ENCODE measurements at places on chromosomes 1 and 21.

- DNase-seq: no peak
Measured at GRCh38 chr1:30101487-30102227, 621.7 kb downstream of the MATN1 start.

DNA sequence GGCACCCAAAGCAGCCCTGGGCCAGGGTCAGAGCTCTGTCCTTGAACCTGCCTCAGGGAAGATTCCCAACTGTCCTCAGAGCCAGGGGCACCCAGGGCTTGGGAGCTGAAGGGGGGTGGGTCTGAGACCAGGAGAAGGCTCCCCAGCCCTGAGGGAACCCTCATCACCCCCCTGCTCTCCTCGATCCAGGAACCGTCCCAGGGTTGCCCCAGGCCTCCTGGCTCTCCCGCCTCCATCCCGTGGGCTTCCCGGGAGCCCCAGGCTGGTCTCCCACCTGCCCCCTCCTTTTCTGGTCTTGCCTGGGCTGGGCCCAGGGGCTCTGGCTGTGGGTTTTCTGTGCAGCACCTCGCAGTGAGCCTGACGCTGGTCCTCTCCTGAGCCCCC, 6.7 kb upstream of the SAMD11 start:
- no peak for DNase-seq

DNA sequence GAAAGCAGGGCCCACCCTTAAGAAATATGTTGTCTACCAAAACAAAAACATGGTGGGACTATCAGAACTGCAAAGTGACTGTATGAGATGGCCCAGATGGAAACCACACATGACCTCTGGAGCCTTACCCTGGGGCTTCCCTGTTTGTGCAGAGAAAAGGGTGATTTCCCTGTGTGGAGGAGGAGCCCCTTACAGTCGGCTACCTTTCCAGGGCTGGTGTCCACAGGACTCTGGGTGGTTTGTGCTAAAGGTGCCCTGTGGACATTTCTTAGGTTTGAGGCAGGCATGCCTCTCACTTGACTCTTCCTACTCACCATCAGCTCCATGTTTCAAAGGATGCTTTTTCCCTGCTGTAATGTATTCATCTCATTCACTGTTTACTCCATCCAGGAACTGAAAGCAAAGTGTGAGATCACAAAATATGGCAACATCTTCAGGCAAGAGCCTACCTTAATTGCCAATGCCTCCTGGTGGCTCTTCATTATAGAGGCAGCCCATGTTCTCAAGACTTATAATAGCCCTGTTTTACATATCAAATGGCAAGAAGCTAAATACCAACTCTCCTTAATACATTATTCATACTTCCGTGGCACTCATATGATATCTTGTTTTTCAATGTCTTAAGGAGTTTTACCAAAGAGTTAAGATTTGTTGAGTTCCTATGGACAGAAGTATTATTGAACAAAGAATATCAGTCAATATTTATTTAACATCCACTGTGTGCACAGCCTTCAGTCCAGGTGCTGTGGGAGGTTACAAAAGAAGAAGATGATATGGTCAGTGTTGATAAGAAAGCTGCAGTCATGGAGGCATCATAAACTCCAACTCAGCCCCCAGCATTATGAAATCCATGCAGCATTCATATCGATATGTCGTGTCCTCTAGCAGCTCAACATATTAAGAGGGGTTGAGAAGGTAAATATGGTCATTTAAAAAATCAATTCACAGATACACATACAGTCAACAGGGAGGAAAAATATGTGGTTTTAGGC, 15.5 kb upstream of the TFF3 start:
- DNase-seq: no peak

GRCh38 chr1:235613602-235614001, 36.0 kb downstream of the GNG4 start:
- no peak for DNase-seq

- DNase-seq: no peak
Measured at GRCh38 chr21:44849616-44850130, 23.8 kb downstream of the PTTG1IP start.

GRCh38 chr1:217135987-217136894, 413.0 kb upstream of the ESRRG start:
- no peak for DNase-seq

DNA sequence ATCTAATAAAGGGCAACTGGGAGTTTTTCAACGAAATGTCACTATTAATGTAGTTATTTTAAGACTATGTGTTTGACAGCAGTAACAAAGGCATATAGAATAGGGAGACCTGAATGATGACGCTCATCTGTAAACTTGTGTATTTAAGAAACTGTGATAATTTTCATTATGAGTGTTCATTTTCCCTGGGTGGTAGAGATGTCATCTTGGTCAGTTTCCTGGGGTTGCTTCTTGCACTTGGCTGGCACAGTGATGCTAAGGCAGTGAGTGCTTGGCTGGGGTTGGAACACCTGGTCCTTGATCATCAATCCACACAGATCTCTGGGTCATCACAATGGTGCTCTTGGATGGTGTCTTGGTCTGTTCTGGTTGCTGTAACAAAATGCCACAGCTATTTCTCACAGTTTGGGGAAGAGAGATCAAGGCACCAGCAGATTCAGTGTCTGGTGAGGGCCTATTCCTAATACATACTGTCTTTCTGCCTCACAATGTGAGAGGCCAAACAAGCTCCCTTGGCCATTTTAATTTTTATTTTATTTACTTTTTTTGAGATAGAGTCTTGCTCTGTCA, 7.9 kb upstream of the SMYD2 start:
- no peak for DNase-seq

DNA sequence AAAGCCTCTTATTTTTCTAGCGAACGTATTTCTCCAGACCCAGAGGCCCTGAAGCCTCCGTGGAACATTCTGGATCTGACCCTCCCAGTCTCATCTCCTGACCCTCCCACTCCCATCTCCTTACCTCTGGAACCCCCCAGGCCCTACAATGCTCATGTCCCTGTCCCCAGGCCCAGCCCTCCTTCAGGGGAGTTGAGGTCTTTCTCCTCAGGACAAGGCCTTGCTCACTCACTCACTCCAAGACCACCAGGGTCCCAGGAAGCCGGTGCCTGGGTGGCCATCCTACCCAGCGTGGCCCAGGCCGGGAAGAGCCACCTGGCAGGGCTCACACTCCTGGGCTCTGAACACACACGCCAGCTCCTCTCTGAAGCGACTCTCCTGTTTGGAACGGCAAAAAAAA, 68.7 kb downstream of the ALPL start:
- no peak for DNase-seq

- no peak for DNase-seq
Measured at GRCh38 chr1:9960011-9960410, 16.7 kb downstream of the NMNAT1 start.

DNA sequence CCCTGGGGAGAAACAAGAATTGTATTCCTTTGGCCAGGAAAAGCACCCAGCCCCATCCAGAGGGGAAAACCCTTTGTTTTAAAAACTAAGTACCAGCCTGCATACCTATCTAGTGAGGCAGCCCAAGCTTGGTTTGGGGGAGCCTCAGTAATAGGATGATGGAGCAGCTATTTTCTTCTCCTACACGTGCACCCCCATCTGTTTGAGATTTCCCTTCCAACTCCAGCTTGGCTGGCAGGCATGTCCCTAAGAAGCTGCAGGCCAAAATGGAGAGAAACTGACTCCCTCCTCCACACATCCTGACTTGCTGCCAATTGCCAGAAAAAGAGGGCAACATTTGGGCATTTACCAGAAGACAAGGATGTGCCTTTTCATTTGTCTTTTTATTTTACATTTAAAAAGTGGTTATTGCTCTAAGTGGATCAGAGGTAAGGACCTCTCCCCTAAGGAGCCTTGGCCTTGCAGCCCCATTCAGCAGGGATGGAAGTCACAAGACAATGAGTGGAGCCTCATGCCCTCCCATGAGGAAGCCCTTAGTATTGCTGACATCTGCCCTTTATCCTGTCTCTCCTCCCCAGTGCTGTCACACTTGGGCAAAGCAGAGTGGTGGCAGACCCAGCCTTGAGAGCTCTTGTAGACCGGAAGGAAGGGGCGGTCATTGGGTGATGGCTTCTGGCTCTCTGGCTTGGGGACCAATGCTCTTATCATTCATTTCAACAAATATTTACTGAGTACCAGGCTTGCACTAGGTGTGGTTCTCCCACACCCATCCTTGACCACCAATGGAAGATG, 8.6 kb downstream of the FNDC5 start:
- no peak for DNase-seq

GRCh38 chr1:91700332-91700731, 185.6 kb downstream of the TGFBR3 start:
- DNase-seq: no peak

- DNase-seq: no peak
Measured at GRCh38 chr1:96674915-96675314, 46.7 kb upstream of the PTBP2 start.

GRCh38 chr1:22263359-22263758, 120.5 kb upstream of the WNT4 start:
- DNase-seq: no peak

DNA sequence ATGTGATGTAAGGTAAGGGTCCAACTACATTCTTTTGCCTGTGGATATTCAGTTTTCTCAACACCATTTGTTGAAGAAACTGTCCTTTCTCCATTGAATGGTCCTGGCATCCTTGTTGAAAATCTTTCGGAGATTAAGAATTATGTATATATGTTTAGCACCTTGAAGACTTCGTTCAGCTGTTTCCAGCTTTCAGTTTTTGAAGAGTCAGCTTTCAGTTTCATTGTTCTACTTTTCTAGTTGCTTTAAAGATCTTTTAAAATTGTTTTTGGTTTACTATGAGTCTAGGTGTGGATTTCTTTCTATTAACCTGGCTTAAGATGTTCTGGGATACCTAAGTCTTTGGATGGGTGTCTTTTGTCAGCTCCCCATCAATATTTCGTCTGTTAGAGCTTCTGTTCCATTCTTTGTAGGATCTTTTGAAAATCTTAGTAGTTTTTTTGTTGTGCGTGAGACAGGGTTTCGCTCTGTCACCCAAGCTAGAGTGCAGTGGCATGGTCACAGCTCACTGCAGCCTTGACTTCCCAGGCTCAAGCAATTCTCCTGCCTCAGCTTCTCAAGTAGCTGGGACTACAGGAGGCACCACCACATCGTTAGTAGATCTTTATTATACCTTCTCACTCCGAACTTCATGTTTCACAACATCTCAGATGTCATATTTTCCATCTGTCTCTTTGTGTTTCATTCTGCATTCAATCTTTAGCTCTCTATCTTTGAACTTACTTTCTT, 353.5 kb upstream of the B3GALT2 start:
- DNase-seq: peak; percentile 78

GRCh38 chr1:183247931-183248330, 61.9 kb downstream of the LAMC2 start:
- no peak for DNase-seq

DNA sequence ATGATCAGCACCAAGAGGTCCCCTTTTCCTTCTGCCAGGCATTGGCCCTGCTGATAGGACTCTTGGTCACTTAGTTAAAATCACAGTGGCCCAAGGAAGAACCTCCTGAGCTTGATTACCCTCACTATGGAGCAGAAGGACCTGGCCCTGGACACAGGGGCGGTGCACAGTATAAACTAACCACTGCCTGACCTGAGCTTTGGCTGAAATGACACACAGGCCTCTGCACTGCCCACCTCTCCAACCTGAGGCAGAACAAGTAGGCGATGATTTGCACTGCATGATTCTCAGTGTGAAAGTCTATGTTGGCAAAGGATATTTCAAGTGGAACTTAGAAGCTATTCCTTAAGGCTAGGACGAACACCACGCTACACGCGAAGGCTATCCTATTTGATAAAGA, 48.5 kb downstream of the CAPN2 start:
- no peak for DNase-seq

- peak; percentile 93 for DNase-seq
Measured at GRCh38 chr1:185316163-185317033, 645 bp downstream of the IVNS1ABP start.

GRCh38 chr1:55860798-55861519, 645.8 kb upstream of the USP24 start:
- no peak for DNase-seq

GRCh38 chr1:100700586-100700985, 19.0 kb upstream of the VCAM1 start:
- no peak for DNase-seq

DNA sequence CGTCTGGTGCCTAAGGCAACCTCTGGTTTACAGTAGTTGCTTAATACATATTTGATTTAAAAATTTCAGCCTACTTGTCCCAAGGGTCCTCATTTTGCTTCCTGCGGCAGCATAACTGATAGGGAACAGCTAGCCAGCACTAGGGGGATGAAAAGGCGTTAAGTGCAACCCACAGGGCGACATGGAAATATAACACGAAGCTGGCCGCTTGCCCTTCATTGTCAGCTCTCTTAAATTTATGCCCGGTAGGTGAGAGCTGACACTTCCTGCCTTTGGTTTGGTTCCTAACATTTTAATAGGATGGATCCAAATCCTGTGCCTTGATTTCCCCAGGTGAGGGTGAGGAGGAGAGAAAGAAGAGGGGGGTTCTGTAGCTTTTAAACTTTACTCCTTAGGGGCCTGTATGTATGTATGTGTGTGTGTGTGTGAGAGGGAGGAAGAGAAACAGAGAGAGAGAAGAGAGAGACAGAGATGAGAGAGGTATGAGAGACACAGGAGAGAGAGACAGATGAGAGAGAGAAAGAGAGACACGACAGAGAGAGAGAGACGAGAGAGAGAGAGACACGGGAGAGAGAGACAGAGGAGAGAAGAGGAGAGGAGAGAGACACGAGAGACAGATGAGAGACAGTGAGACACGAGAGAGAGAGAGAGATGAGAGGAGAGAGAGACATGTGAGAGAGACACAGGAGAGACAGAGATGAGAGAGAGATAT, 938 bp upstream of the ACTN2 start:
- DNase-seq: no peak

- DNase-seq: no peak
Measured at GRCh38 chr21:38544661-38545060, 46.4 kb upstream of the ERG start.

GRCh38 chr1:211753649-211754251, 76.8 kb downstream of the LPGAT1 start:
- DNase-seq: no peak

DNA sequence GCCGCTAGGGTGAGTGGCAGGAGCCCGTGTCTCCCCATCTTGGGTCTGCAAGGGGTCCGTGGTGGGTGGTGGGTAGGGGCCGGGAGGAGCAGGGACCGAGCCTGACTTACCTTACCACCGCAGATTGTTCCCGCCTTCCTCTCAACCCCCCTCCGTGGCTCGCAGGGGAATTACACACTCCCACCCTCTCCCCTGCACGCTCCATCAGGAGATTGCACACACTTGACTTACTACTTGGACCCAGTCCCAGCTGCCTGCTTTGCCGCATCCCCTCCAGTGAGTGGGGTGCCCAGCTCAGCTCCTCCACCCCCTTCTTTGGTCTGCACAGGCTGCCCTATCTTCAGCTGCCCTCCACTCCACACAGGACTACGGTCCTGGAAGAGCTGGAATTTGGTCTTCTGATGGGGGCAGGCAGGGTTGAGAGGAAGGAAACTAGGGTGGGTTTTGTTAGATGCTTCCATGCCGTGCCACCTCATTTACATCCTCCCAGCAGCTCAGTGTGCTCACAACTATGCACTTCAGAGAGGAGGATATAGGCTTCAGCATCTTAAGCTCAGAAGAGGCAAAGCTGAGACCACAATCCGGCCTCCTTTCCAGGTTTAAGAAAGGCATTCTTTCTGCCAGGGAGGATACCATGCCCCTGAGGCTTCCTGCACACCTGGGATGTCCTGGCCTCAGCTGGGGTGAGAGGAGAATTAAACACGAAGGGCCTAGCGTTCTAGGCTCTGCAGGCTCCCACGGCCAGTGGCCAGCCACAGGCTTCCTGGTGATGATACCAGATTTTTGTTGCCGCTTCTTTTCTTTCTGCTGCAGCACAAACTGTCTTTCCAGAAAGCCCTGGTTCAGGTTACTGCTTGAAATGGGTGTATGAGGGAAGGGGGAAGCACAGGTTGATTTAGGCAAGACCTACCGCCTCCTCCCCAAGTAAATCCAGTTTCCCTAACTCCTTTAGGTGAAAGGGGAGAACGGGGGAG, 2.3 kb downstream of the KCNC4 start:
- DNase-seq: no peak
